ENCODE measurements at places on chromosomes 12 and 14.
A peak's percentile ranks its signal among the peaks of the same experiment; 100 is the strongest.

DNA sequence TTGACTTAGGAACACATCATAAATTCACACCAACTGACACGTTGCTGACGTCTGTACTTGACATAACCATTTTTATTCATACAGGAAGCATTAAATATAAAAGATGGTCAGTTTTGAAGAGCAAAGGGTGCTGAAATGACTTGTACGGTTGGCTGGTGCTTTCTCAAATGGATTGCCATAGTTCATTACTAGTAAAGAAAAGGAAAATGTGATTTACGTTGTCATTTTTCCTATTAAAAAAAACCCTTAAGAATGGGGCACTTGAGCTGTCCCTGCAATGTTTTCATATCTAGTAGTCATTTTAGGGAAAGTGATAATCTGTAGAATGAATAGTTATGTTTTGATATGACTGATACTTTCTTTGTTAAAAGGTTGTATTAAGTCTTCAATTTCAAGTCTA, 22.5 kb upstream of the MANSC4 start:
- no peak overlapping the region for H3K4me3 ChIP-seq
- no peaks in the 10 kb centered on the region for H3K4me1 ChIP-seq
- no peak overlapping the region for H3K27ac ChIP-seq
- H3K27me3 ChIP-seq, result no peaks in the 10 kb centered on the region
- H3K36me3 ChIP-seq, result peaks cover 12% of the 10 kb centered on the region

- H3K27ac ChIP-seq, result peak overlapping the region; percentile 30
- H3K4me1 ChIP-seq, result no peaks in the 10 kb centered on the region
- DNase-seq, result no peak
- H3K4me3 ChIP-seq, result no peak overlapping the region
Observed at GRCh38 chr12:124694250-124694649, 126.8 kb upstream of the NCOR2 start.

- DNase-seq, result no peak
- no peaks in the 10 kb centered on the region for H3K36me3 ChIP-seq
- H3K27me3 ChIP-seq, result no peaks in the 10 kb centered on the region
- H3K4me1 ChIP-seq, result peaks cover 8% of the 10 kb centered on the region
Observed at GRCh38 chr12:105067511-105068031, 16.7 kb downstream of the ALDH1L2 start.

DNA sequence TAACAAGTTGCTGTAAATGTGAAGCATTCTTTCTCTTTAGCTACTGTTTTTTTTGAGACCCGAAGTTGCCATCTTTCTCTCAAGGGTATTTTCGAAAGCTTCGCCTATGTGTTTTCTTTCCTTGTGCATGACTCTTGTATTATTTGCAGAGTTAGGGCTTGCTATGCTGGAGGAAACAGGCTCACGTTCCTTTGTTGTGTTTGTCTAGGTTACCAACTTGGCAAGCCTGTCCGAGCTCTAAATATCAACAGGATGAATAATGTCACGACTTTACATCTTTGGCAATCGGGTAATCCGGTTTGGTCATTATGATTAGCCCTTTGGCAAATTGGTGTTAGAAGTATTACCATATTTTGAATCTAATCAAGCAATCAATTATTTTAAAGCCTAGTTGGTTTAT, 15.9 kb upstream of the ATP6V0A2 start:
- no peaks in the 10 kb centered on the region for H3K4me1 ChIP-seq
- H3K27ac ChIP-seq, result no peak overlapping the region
- H3K4me3 ChIP-seq, result no peak overlapping the region
- H3K36me3 ChIP-seq, result peaks cover 39% of the 10 kb centered on the region

GRCh38 chr12:68521321-68521839, 89.3 kb upstream of the RAP1B start:
- H3K4me3 ChIP-seq, result no peak overlapping the region
- H3K36me3 ChIP-seq, result no peaks in the 10 kb centered on the region
- no peaks in the 10 kb centered on the region for H3K27me3 ChIP-seq
- DNase-seq, result no peak

DNA sequence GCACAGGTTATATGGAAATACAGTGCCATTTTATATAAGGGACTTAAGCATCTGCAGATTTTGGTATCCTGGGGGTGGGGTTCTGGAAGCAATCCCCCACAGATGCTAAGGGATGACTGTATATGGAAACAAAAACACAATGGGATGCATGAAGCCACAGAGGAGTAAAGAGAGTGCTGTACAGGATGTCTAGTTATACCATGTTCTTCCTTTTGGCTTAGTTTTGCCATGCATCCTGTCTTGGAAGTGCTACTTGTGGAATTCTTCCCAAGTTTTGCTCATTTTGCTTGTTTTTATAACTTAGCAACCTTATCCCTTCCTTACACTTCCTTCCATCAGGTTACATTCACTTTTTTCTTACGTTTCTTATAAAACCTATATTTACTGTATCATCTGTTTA, 55.6 kb downstream of the TRMT5 start:
- no peak overlapping the region for H3K27ac ChIP-seq
- peaks cover 9% of the 10 kb centered on the region for H3K4me1 ChIP-seq
- no peaks in the 10 kb centered on the region for H3K36me3 ChIP-seq
- H3K27me3 ChIP-seq, result no peaks in the 10 kb centered on the region

DNA sequence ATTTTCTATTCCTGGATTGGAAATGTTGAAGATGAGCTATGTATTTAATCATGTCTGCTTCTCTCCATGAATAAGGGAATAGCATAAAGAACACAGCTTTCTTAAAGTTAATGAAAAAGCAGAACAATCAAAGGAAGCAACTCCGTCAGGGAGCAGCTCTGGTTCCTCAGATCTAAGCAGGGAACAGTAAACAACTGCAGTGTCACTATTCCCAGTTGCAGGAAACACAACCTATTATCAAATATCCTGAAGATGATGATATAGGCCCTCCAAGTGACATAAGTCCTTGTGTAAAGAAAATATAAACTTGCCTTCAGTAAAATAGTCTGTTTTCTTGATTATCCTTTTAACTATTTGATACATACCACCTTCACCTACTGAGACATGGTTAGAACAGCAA, 228.1 kb downstream of the KCNC2 start:
- no peak overlapping the region for H3K27ac ChIP-seq
- DNase-seq, result no peak
- no peaks in the 10 kb centered on the region for H3K36me3 ChIP-seq
- H3K27me3 ChIP-seq, result no peaks in the 10 kb centered on the region
- no peak overlapping the region for H3K4me3 ChIP-seq
- H3K4me1 ChIP-seq, result no peaks in the 10 kb centered on the region

DNA sequence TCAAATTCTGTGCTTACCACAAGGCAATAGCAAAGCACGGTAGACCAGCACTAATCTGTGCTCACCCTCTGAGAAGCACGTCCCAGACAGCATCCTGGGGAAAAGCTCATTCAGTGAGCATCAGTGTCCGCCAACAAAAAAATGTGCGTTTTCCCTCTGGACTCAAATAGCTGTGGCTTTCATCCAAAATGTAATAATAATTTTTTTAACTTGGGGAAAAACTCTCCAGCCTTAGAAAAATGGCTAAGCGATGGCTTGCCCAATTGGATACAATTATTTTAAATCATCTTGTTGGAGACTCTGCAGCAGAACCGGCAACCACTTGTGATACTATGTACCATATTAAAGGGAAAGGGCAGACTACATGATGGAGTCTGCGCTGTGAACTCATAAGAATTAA, 1.1 kb upstream of the KRT77 start:
- H3K4me3 ChIP-seq, result no peak overlapping the region
- H3K36me3 ChIP-seq, result no peaks in the 10 kb centered on the region
- H3K27ac ChIP-seq, result no peak overlapping the region
- no peak for DNase-seq
- H3K27me3 ChIP-seq, result no peaks in the 10 kb centered on the region
- no peaks in the 10 kb centered on the region for H3K4me1 ChIP-seq

GRCh38 chr12:76346798-76347420, 1.3 kb downstream of the BBS10 start:
- peak overlapping the region; percentile 63 for H3K27ac ChIP-seq
- no peak for DNase-seq
- H3K4me1 ChIP-seq, result peaks cover 19% of the 10 kb centered on the region
- no peaks in the 10 kb centered on the region for H3K27me3 ChIP-seq
- H3K4me3 ChIP-seq, result peak overlapping the region; percentile 58

- no peak for DNase-seq
- no peak overlapping the region for H3K4me3 ChIP-seq
- H3K4me1 ChIP-seq, result no peaks in the 10 kb centered on the region
Observed at GRCh38 chr12:75291014-75291413, 39.1 kb downstream of the CAPS2 start.

DNA sequence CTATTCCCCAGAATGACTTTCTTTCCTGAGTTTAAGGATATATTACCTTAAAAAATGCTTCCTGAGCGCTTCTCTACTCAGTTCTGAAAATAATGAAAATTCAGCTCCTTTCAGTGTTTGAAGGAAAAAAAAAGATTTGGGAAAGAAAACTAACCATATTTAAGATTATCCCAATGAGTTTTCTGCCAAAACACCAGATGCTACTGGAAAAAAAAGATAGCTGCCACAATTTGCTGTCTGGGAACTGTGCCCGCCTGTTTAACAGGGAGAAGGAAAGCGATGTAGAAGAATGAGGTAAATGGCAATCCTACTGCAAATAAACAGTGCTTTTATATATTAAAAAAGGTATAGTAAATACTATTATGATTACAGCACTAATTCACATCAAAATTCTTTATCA, 367.6 kb upstream of the PRICKLE1 start:
- peaks cover 42% of the 10 kb centered on the region for H3K4me1 ChIP-seq
- H3K4me3 ChIP-seq, result no peak overlapping the region
- H3K27me3 ChIP-seq, result no peaks in the 10 kb centered on the region
- DNase-seq, result no peak
- peak overlapping the region; percentile 100 for H3K27ac ChIP-seq

Data from RWPE2 (cell line).